ENCODE measurements at places on chromosomes 2 and 18. TPM values are rescaled to one million over a fixed set of nuclear protein-coding genes. Genes with fewer than 3 reads are reported as not detected.

The ARHGEF4 gene
- polyA plus RNA-seq: 2.7 TPM

- no peak for DNase-seq
These were observed 13.7 kb upstream of the SKOR2 start for GRCh38 chr18:47265197-47265596.

GRCh38 chr2:127527001-127527804 lies 914 bp upstream of the IWS1 start:
- no peak for DNase-seq

- DNase-seq: no peak
These were observed 410.2 kb downstream of the NCKAP5 start for GRCh38 chr2:133158024-133158423.

GRCh38 chr18:74661008-74661407 lies 63.3 kb downstream of the ZNF407 start:
- no peak for DNase-seq

DNA sequence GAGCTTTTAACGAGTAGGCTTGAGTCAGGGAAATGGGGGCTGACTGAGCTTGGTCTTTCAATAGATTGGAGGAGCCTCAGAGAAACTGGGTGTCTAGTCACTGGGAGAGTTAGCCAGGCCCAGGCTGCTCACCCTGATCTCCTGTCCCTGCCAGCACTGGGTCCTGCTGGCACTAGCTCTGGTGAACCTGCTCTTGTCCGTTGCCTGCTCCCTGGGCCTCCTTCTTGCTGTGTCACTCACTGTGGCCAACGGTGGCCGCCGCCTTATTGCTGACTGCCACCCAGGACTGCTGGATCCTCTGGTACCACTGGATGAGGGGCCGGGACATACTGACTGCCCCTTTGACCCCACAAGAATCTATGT lies 720 bp downstream of the KRTCAP3 start:
- no peak for DNase-seq

DNA sequence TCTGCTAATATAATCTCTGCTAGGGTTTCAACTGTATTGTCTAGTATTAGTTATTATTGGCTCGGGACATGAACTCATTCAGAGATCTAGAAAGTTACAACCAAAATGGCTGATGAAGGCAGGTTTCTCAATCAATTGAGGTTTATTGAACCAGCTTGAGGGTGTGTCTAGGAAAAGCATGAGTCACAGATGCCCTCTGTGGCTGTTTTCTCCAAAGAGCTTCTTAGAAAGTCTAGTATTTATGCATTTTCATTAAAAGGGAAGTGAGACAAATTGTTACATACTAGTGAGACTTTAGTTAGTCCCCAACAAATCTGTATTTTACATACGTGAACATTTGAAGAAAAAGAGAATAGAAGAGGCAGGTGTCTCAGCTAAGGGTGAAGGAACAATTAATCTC lies 23.0 kb upstream of the RTTN start:
- DNase-seq: no peak

GRCh38 chr18:47758000-47758399 lies 172.5 kb downstream of the SMAD2 start:
- no peak for DNase-seq

- no peak for DNase-seq
These were observed 10.0 kb downstream of the LRATD1 start for GRCh38 chr2:14642499-14642898.

DNA sequence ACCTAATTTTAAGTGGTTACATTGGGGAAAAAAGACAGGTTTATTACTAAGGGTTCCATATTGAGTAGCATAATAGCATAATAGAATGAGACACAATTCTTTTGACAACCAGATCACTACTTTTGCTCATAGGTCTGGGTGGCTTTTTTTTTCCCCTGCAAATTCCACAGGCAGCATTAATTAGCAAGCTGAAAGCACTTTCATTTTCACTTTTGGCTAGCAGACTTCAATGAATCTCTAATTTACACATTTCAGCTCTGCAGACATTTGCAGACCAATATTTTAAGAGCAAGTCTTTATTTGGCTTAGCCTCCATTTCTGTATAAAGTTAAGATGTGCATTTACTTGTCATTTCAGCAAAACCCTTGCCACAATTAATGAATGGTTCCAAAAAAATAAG lies 185.5 kb downstream of the NOL4 start:
- no peak for DNase-seq
